HTR-8/SVneo (cell line): ENCODE measurements at places on chromosomes 12 and 14.

- DNase-seq, result no peak
Measured at GRCh38 chr12:126856958-126857357, 1410.0 kb upstream of the TMEM132C start.

GRCh38 chr12:116959198-116959460, 48.4 kb downstream of the FBXW8 start:
- DNase-seq, result no peak

DNA sequence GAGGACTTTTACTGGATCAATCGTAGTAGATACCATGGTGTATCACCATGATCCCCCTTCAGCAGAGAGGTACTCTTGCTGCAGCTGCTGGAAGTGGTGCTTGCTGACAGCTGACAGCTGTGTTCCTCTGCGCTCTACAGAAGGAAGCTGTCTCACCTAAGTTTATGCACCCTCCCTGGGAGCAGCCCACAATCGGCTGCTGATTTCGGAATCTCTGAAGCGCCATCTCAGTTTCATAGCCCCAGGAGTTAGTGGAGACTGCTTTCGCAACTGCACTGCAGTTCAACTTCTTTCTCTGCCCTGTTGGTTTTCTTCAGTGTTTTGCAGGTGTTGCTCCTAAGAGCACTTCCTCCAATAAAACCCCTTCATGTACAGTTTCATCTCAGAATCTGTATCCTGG, 237.9 kb downstream of the PAWR start:
- no peak for DNase-seq

DNA sequence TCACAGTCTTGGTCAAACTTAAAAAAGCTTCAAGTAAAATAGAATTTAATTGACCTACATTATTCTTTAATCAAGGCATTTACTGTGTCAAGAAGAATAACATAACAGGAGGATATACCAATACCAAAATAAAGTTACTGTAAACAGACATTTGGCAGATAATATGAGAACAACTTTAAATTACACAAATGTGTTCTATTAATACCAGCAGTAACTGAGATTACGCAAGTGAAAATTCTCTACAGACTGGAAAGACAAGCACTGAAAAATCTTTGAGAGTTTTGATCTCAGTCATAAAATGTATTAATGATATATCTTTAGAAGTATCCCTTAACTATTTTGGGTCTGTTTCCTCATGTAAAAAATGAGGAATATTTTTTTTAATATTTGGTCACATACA, 169.2 kb upstream of the SOX5 start:
- DNase-seq, result no peak

DNA sequence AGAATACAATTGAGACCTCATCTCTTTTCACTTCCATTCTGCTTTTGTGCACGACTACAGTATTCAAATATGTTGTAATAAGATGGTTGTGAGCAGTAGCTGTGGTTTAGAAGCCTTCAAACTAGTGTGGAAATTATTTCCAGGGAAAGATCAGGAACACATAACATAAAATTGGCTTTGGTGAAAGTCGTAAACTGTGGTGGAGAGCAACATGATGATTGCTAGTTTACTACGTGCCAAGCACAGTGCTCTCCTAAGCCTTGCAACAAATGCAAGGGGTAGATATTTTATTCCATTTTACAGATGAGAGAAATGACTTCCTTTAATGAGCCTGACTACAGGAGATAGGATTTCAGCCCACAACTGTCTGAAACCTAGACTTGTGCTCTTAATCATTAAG, 172.4 kb upstream of the LMNTD1 start:
- DNase-seq, result no peak

DNA sequence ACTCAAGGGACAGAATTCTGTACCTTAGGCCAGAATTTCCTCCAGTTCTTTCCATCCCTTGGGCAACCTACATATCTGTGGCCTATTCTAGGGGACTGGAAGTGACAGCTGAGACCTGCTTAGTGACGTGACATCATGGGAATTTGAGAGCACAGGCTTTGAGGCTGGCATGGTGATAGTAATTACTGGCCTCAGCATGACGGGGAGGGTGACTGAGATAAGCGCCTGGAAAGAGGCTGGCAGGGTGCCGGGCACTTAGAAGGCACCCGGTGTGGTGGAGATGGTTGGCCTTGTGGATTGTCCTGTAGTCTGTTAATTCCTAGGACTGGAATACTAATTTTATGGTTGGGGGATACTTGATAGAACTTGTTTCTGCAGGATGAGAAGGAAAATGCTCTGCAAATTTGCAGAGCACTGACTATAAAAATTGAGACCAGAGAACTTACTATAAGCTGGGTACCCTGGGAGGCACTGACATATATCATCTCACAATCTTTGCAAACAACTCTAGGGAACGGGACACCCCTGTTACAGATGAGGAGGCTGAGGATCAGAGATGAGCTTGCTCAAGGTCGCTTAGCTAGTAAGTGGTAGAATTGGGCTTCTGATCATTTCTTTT, 42.2 kb upstream of the TBX3 start:
- no peak for DNase-seq

- DNase-seq, result no peak
Measured at GRCh38 chr12:51320695-51321320, 3.2 kb downstream of the BIN2 start.

DNA sequence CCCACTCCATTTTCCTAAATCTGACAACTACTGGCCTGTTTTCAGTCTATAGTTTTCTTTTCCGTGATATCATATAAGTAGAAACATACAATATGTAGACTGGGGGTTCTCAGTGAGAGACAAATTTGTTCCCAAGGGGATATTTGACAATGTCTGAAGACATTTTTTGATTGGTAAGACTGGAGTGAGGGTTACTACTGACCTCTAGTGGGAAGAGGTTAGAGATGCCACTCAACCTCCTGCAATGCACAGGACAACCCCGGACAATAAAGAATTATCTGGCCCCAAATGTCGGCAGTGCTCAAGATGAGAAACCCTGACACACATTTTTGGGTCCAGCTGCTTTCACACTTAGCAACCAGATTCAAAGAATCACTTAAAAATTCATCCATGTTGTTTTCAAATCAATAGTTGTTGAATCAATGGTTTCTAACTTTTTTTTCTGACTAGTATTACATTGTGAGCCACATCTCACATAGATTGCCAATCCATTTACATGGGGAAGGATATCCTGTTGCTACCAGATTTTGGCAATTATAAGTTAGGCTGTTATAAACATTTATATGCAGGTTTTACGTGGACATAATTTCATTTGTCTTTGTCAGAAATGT, 307.1 kb downstream of the RPL10L start:
- peak; percentile 1 for DNase-seq

DNA sequence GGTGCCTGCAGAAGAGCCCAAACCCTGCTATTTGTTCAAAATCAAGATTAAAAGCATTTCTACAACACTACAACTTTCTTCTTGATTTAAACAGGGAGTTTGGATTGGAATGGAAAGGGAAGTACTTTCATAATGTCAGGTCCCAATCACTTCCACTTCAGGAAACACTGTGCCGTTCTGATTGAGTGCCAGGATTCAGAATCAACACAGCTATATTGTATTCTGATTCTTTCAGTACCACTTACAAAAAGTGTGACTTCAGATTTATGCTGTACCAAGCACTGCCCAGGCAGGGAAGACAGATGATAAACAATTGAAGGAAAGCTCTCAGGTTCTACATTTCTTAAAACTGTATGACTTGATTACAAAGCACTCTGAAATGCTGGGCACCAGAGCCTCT, 3.2 kb downstream of the TDP1 start:
- no peak for DNase-seq

DNA sequence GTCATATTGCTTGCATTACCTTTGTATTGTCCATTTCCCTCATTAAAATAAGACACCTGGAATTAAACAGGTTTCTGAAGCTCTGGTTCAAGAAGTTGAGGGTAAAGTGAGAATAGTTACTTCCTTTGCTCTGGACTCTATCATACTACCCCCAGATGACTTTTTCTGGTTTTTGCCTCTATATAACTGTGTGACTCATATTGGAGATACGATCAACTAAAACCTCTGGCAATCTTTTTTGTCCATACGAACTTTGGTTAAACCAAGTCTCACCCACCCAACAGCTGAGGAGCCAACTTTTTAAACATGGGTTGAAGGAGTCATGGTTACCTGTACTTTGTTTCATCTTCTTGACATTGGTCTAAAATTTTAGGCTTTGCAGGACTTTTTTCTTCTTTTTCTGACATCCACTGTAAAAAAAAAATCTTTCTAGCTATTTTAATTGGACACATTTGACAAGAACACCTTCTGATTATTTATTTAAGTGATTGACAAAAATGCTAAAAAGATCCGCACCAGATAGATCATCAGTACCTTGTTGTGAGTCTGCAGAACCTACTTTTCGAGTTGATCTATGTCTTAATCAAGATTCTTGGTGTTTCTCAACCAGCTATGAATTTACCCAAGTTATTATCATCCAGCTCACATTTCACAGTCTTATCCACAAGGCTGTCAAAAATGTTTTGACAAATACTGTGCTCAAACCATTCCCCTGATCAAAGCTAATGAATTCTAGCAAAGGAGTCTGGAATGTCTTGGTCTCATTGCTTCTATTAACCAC, 166.0 kb downstream of the IPO8 start:
- DNase-seq, result no peak

DNA sequence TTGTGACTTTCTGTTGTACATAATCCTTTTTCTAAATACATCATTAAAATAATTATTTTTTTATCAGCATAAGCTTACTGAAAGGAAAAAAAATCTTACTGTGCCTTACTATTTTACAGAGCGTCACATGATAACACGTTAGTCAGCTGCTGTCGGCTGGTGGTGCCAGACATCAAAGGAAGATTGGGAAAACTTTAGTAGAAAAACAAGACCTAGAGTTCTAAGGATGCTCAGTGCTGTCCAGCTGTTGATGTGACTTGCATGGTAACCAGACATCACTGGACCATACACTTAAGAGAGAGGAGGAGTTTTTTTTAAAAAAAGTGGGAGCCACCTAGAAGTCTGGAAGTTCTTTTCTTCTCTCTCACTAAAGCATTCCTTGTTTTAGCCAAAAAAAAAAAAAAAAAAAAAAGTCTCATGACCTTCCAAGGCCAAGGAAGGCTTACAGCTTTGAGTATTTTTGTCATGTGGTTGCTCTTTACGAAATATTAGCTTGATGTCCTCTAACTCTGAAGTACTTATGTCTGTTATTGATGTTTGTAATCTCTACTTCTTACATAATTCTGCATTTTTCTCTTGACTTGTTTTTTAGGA, 4.5 kb downstream of the RASSF8 start:
- no peak for DNase-seq

- DNase-seq, result no peak
Measured at GRCh38 chr12:51403159-51403558, 12.0 kb upstream of the GALNT6 start.

DNA sequence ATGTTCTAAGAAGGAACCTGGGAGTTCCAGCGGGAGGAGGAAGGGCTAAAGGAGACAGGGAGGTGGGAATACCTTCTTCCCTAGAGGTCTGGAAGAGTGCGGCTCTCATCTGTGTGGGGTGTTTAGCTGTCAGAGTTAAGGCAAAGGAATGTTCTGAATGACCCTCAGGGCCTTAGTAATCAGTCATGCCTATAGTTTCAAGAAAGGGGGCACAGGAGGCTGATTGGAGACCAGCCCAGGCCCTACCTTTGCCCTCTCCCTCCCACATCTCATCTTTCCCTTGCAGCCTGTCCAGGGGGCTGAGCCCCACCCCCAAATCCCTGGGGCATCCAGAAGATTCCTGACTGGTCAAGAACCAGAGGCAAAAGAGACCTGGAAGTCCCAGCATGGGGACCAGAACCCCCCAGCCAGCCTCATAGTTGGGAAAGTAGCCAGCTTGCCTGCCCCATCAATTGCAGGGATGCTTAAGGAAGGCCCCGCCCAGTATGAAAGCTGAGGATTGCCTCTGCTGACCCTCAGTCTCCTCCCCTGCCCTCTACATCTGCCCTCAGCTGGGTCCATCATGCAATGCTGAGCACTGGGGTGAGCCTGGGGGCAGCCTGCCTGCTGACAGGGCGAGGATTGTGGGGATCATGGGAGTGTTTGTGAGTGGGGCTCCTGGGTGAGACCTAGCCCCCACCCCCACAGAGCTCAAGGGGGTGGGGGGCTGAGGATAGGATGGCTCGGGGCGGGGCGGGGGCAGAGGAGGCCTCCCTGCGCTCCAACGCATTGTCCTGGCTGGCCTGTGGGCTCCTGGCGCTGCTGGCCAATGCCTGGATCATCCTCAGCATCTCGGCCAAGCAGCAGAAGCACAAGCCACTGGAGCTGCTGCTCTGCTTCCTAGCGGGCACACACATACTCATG, 1.8 kb downstream of the GPR162 start:
- DNase-seq, result no peak

DNA sequence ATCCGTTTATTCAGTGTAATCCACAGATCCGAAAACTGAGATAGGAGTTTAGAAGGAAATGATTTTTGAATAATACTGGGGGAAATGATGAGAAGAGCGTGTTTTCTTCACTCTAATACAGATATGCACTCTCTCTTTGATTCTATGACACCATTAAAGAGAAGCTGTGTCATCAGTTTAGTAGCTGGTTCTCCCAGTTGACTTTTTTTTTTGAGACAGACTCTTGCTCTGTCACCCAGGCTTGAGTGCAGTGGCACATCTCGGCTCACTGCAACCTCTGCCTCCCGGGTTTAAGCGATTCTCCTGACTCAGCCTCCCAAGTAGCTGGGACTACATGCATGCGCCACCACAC, 48.4 kb upstream of the EML1 start:
- DNase-seq, result no peak
